ENCODE measurements at places on chromosomes 16 and 17.

DNA sequence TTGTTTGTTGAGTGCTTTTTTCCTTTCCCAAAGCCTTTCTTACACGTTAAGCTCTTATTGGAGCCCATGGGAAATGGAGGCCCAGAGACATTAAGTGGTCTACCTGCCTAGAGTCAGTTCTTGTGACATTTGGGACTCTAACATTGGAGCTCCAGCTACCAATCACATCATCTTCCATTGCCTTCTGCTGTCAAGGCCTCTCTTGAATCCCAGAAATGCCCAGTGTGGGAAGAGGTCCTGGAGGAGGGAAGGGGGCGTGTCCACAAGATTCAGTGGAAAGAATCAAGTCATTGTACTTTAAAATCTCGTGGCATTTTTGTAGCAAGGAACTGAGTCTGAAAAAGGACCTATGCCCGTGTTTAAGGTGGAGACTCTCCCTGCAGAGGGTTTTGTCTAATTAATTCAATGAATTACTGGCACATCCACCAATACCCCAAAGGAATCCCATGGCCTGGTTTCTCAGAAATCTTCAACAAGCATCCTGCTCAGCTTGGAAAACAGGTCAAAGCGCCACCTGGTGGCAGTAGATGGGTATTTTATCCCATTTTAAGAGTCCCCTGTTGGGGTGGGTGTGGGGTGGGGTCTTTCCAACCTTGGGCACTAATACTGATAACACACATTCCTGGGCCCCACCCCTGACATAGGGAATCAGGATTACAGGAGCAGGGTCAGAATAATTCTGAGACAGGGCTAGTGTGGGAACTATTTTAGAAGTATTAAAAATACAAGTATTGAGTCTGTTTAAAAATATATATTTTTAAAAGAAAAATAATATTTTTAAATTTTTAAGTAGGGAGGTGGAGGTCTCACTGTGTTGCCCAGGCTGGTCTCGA lies 24.6 kb downstream of the GPT2 start:
- peak; percentile 79 for DNase-seq

- DNase-seq, result peak; percentile 78
Measured at GRCh38 chr16:57628008-57628781, at the start of gene ADGRG1. ADGRG1 (plus strand) TSS chr16:57628630; CDS start chr16:57650288, 21,658 bp downstream.

DNA sequence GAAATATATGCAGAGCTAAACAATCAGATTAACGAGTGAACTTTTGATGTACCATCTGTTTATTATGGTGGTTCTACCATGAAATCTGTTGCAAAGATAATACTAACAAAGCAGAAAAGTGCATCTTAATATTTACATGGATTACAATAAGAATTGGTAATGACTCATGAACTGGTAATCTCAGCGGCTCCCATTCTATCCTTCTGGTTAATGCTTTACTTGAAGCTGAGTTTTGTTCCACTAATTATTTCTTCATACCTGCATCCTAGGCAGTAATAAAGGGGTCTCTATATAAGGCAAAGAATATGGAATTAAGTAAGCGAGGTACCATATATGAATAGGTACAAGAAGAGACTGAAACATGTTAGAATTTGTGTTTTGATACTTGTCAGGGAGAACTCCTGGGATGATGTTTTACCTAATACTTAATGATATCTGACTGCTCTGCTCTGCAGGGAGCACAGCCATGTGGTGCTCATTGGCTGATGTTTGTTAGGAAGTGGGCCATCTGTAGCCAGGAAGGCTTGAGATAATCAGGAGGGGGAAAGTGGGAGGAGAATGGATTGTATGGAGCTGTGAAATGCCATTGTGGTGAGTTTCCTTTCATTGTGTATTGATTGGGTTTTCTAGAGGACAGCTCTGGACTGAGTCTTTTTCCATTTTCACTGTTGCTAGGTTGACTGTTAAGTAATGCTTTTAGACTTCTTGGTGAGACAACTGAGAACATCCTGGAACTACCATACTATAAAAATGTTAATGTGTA lies 52.6 kb downstream of the MAP2K6 start:
- DNase-seq, result no peak

DNA sequence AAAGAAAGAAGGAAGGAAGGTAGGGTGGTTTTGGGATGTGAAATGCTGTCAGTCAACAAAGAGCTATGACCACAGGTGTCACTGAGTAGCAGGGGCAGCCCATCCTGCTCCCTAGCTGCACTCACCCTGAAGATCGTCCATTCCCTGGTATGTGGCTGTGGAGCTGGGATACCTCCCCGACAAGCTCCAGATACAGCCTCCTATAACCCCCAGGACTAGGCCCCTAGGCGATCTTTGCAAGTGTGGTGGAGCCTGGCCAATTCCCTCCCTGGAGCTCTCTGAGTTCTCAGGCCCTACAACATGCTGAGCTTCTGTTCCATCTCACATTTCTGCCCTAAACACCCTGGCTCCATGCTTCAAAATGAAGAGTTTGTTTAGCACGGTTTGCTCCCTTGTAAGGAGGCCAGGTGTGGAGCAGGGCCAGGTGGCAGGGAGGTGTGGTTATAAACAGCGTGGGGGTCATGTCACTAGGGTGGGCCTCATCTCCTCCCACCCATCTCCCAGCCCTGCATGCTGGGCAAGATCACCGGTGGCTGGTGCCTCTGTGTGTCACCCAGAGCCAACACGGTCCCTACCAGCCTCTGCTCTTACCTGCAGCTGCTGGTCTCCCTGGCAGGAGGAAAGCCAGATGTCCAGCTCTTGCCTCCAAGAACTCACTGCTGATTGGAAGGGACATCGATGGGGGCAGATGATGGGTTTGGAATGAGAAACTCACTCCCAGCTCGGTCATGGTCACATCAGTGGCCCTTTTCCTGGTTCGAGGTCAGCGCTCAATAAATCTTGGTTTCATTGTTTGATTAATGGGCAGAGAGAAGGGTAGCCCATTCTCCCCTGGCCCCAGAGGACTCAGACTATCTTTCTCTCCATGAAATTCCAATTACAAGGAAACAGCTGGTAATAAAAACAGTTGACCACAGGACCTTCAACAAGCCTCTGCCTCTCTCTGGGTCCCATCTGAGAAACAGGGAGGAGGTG lies 511.0 kb upstream of the CDH5 start:
- DNase-seq, result no peak

GRCh38 chr17:58641887-58642311 lies 49.9 kb downstream of the TEX14 start:
- DNase-seq, result no peak

GRCh38 chr17:65601145-65601544 lies 39.7 kb upstream of the AXIN2 start:
- DNase-seq, result no peak

DNA sequence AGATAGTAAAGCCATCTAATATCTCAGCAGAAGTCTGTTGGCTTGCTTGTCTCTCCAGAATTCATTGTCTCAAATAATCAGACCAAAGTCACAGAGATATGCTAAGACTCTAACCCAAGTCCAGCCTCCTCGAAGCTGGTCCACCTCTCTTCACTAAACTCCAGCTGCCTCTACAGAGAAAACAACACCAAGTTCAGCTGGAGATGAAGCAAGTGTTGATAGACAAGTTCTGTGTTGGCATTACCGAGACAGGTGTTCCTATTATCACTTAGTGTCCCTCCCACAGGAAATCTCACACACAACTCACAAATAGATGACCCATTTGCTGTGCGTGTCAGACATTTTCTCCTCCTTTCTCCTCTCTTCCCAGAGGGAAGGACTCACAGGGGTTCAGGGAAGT lies 164.4 kb upstream of the ANKFN1 start:
- DNase-seq, result no peak

GRCh38 chr16:47082099-47082865 lies 61.5 kb downstream of the NETO2 start:
- DNase-seq, result no peak

DNA sequence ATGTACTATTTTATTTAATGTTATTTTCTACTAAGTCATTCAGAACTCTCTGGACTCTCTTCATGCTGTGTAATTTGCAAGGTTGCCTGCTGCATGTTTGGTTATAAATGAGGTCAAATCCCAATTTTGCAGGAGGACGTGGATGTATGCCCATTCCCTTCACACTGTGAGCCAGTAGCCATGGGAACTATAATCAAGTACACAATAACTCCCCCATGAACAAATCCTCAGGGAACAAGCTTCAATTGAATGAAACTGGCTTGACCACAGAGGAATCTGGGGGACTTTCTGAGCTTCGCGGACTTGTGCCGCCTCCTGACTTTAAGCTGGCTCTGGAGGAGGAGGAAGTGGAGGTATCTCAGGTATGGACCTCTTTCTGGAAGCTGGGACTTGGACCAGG lies 14.6 kb upstream of the KCTD13 start:
- DNase-seq, result no peak

GRCh38 chr16:82761236-82761635 lies 134.5 kb downstream of the CDH13 start:
- no peak for DNase-seq

DNA sequence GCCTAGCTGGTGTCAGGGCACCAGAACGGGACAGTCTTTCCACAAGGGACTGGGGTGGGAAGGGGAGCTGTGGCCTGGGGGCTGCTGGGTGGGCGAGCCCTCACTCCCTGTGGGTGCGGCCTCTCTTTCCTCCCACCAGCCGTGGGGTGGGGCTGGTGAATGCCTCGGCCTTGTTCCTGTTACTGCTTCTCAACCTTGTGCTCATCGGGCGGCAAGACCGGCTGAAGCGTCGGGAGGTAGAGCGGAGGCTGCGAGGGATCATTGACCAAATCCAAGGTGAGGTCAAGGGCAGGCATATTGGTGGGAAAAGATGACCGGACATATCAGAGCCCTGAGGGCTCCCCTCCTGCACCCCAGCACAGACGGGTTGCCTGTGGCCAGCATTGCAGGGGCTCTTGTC lies 29.2 kb downstream of the CASKIN2 start:
- no peak for DNase-seq

DNA sequence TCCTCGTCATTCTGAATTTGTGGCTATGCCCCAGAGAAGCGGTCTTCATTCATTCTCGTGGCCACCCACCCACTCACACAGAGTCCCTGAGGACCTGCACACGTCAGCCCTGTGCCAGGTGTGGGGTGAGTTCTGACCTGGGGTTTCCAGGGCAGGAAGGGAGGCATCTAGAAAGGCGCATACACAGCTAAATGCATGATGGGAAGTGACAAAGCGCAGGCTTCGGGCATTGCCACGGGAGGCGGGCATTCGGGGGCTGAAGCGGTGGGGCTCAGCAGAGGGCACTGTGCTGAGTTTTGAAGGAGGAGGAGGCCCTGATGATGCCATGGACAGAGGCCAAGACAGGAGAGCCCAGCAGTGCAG lies 10.9 kb downstream of the UBALD2 start:
- DNase-seq, result no peak

DNA sequence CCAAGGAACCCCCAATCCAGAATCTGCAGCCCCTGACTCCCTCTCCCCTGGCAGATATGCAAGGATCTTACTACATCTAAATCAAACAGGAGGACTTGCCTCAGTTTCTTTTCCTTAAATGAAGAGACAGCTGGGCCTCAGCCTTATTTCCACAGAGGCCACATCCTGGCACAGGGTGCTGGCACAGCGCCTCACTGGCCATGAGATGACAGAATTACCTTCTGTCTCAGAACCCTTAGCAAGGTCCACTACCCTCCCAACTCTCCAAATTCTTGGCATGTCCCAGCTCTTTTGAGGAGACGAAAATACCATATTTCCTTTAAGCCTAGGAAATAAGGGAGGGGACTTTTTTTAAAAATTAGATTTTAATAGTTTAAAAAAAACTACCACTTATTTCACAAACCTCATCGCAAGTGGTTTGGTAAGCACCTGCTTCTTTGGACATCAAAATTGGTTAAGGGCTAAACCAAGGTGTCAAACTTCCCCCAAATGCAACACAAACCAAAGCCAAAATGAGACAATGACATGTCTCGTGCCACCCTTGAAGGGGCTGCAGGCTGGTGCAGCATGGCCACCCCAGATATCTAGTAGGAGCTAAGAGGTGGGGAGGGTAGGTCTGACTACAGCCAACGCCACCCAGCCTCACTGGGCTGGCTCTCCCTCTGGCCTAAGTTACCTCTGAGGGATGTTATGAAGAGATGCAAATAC lies 25.3 kb downstream of the FAM117A start:
- no peak for DNase-seq

DNA sequence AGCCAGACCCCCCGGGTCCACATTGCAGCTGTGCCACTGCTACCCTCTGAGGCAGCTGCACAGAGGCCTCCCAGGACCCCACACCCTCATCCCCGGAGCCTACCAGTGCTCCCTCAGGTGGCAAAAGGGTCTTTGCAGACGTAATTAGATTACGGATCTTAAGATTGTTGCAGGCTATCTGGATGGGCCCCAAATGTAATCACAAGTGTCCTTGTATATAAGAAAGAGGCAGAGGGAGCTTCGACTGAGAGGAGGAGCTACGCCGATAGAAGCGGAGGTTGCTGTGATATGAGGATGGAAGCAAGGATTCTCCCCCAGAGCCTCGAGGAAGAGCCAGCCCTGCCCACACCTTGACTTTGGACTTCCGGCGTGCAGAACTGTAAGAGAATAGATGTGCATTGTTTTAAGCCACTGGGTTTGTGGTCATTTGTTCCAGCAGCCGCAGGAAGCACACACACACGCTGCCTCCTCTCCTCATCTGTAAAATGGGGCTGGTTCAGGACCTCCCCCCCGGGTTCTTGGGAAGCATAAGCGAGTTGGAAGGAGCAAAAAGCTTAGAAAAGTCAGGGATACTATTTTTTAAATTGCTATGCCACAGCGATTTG lies 10.5 kb upstream of the RAI1 start:
- no peak for DNase-seq

- DNase-seq, result no peak
Measured at GRCh38 chr17:77019893-77020379, 120.8 kb upstream of the SEC14L1 start.

GRCh38 chr16:86663685-86664521 lies 85.6 kb downstream of the FOXL1 start:
- DNase-seq, result no peak

DNA sequence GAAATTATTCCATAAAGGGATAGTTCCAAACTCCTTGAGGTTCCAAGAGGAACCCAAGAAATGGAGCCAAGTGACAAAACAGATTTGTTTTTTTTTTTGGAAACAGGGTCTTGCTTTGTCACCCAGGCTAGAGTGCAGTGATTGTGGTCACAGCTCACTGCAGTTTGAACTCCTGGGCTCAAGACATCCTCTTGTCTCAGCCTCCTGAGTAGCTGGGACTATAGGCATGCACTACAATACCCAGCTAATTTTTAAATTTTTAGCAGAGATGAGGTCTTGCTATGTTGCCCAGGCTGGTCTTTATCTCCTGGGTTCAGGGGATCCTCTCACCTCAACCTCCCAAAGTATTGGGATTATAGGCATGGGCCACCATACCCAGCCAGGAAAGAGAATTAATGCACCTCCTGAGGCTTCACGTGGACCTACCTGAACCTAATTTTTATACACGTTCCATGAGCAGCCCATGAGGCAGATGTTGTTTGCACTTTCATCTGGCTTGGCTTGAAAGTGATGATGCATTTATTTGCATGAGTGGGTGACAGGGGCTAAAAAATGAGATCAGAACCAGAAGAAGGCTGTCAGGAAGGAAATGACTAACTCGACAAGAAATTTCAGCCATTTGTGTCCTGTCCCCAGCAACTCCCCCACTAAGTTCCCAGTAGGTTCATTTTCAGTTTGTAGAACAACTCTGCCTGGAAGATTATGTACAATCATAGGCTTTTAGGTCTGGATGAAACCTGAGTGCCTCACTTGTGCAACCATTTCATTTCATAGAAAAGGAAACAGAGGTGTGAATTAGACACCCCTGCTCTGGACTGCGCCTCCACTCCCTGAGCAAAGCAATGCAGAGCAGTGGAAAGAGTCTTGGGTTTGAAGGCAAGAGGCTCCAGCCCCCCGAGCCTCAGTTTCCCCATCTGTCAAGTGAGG lies 10.3 kb upstream of the IRF8 start:
- peak; percentile 75 for DNase-seq
